Left ventricle myocardium superior (tissue), 1 donor: ENCODE measurements at places on chromosomes 3 and 15.

GRCh38 chr3:126136428-126137220 is 43.8 kb downstream of the ALDH1L1 start:
- no peak for DNase-seq

- peak; percentile 50 for DNase-seq
Measured at GRCh38 chr3:119236756-119237155, 3.9 kb downstream of the B4GALT4 start.

GRCh38 chr15:100941536-100941935 is 22.4 kb downstream of the LRRK1 start:
- DNase-seq: no peak

GRCh38 chr3:178669022-178669601 is 132.9 kb downstream of the KCNMB2 start:
- DNase-seq: no peak
